Glutamatergic neuron (in vitro differentiated cells): ENCODE measurements at places on chromosomes 1 and 21. TPM values are rescaled to one million over a fixed set of nuclear protein-coding genes. Genes with fewer than 3 reads are reported as not detected.

GRCh38 chr1:3599286-3599811, 12.0 kb downstream of the MEGF6 start:
- DNase-seq: no peak

GRCh38 chr1:199847021-199847420, 180.5 kb upstream of the NR5A2 start:
- no peak for DNase-seq

- DNase-seq: no peak
These were observed 42.5 kb upstream of the POGK start for GRCh38 chr1:166796620-166797236.

GRCh38 chr1:228321435-228321834, 85.2 kb downstream of the TRIM11 start:
- DNase-seq: no peak

DNA sequence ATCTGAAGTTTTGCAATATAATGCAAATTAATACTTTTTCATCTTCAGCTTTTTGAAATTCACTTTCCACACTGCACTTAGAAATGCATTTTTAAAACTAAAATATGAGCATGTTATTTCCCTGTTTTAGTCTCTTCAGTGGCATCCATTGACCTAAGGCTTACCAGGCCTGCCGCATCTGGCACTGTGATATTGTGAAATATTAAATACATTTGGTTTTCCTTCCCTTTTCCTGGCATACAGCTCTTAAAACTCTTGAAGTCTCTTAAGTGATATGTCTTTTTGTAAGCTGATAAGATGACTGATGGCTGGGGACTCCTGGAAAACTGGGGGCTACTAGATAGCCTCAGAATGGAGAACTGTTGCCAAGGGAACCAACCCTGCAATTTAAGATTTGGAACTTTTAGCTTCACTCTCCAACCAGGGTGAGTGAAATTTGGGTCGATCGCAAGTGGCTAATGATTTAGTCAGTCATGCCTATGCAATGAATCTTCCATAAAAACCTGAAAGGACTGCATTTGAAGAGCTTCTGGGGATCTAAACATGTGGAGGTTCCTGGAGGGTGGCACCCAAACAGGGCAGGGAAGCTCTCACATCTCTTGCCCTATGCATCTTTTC, 75.5 kb upstream of the PDC start:
- no peak for DNase-seq

- DNase-seq: no peak
These were observed 28.4 kb downstream of the STX6 start for GRCh38 chr1:180994262-180994661.

DNA sequence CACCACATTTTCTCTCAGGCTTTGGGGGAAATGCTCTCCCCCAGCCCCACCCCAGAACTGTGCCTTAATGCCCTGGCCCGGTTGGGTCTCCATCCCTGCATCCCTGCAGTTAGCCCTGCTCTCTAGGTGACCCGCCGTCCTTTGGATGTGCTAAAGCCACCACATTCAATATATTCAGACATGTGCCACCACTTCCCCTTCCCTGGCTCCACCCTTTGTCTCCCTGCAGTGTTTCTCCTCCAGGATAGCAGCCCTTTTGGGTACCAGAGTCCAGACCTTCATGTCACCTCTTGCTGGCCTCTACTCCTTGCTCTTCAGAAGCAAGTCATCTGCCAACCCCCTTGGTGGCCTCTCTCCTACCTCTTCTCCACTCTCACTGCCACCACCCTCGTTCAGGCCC, 41.8 kb downstream of the RUNX1 start:
- DNase-seq: no peak

DNA sequence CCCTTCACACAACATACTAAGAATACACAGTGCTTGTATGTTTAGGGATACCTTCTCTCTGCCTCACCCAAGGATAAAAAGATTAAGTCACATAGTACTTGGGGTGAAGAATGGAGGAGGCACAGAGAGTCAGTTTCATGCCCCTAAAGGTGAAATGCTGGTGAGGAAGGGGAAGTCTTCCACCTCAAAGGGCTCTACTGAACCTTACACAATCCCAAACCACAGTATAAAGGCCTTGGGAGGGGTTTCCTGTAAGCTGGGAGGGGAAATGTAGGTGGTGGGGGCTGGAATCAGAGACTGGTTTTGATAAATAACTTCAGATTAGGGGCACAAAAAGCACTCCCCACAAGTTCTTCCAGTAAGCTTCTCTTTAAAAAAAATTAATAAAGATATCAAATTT, 3.5 kb downstream of the MINDY1 start:
- no peak for DNase-seq

DNA sequence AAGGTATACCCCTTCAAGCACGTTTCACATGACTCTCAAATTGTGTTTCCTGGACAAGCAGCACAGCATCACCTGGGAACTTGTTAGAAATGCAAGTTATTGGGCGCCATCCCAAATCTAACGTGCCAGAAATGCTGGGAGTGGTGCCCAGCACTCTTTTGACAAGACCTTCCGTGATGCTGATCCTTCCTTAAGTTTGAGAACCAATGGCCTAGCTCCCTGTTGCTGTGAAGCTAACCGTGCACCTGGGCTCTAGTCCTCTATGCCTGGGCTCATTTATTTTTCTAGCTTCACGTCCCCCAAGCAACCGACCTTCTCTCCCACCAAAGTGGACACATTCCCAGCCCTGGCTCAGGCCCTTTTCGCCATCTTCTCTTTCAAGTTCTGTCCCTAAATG, 4.3 kb downstream of the BEST4 start:
- no peak for DNase-seq

DNA sequence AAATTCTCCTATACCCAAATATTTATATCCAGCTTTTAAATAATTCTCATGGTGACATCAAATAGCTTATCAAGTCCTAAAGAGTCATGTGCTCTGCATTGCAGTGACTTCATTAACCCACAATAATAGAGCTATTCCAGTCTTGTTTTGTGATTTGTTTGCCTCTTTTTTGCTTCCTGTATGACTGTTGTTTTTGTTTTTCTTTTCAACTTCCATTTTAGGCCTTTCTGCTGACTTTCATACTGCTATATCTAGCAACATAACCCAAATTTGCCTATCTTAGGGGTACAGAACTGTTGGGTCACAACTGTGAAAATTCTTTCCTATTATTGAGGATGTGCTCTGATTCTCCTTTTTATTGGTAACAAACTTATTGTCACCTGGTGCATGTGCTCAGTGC, 30.3 kb downstream of the SPATA17 start:
- no peak for DNase-seq

- DNase-seq: no peak
These were observed 284.5 kb upstream of the USP25 start for GRCh38 chr21:15445327-15445726.

Gene SELENBP1
- 2.9 TPM for total RNA-seq

Gene GJB5
- not detected for total RNA-seq

Gene CD1E
- not detected for total RNA-seq

Gene CSMD2
- 0.27 TPM for total RNA-seq

Gene CTSS
- 0.81 TPM for total RNA-seq

Gene LCE6A
- total RNA-seq: not detected

Gene AMY1A
- not detected for total RNA-seq
